Stimulated activated CD4-positive, alpha-beta T cell treated with anti-CD3 and anti-CD28 coated beads, Interleukin-1b, Interleukin-23, amount 100 ng/mL, for 1 hour (primary cell): ENCODE measurements at places on chromosomes 6 and 20.

DNA sequence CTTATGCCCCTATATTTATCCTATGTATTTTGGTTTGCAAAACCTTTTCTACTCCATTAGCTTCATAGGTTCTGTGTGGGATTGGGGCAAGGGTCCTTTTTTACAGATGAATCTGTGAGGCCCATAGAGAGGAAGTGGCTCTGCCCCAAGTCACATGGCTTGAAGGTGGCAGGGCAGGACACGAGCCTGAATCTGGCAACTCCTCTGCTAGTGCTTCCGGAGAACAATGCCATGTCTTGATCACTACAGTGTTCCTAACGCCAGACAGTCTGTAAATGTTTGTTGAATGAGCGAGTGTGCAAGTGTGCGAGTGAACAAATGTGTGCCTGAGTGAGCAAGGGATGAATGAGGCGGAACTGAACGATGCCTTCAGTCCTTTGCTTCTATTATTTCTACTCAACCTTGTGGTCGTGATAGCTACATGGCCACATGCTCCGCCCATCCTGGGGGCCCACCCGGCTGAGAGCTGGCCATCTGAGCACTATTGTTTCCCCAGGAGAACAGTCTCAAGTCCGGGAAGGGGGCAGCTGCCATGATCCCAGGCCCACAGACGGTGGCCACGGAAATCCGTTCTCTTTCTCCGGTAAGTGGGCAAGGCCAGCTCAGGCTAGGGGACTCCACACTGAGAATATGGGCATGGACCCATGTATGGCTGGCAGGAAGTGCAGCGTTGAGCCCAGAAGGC, 17.8 kb upstream of the AAR2 start:
- no peak for DNase-seq

GRCh38 chr20:25676164-25676809, 20.4 kb downstream of the ZNF337 start:
- DNase-seq = no peak

- DNase-seq = no peak
Observed at GRCh38 chr6:80376411-80376810, 269.9 kb downstream of the BCKDHB start.

GRCh38 chr20:17518339-17519052, 12.7 kb downstream of the BFSP1 start:
- DNase-seq = no peak

GRCh38 chr6:166691199-166691598, 64.1 kb upstream of the RPS6KA2 start:
- DNase-seq = no peak
